ENCODE measurements at places on chromosomes 11 and 22. TPM values are rescaled to one million over a fixed set of nuclear protein-coding genes. Genes with fewer than 3 reads are reported as not detected.
A peak's percentile ranks its signal among the peaks of the same experiment; 100 is the strongest.

DNA sequence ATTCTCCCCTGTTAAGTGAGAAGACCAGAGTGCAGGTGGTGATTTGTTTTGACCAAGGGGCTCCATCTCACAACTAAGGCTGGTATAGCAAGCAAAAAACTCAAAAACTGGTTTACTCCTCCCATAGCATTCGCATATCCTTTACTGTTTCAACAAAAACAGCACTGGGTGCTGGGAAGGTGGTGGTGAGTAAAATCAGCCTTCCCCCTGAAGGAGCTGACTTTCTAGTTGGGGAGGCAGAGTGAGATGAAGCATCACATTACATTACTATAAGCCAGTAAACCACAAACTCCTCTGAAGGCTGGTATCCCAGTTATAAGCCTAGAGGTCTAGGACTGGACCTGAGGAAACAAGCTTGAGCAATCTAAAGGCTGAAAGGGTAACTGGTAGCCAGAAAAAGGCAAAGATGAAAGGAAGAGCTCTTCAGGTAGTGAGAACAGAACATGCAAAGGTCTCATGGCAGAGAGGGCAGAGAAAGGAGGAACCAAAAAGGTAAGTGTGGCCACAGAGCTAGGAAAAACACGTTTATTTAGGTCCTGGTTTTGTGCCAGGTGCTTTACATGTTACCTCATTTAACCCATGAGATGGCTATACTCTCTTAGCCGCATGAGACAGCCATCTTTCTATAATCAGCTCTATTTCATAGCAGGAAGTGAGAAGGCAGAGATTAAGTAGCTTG, 22.3 kb downstream of the TMEM123 start:
- no peak overlapping the region for H3K27ac ChIP-seq
- H3K4me1 ChIP-seq = peaks cover 2% of the 10 kb centered on the region
- DNase-seq = no peak
- H3K27me3 ChIP-seq = peaks cover 1% of the 10 kb centered on the region
- peaks cover 45% of the 10 kb centered on the region for H3K36me3 ChIP-seq

DNA sequence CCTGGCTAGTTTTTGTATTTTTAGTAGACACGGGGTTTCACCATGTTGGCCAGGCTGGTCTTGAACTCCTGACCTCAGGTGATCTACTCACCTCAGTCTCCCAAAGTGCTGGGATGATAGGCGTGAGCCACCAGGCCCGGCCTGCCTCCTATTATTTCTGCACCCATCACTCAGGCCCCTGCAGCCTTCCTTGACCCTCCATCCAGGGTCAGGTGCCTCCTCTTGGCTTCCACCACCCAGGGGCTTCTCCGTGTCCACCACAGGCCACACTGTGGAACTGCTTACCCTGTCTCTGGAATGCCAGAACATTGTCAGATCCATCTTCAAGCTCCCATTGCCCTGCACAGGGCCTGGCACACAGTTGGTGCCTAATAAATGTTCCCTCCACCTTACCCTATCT, 75.4 kb upstream of the RTL6 start:
- H3K27ac ChIP-seq = no peak overlapping the region
- no peaks in the 10 kb centered on the region for H3K27me3 ChIP-seq
- H3K4me1 ChIP-seq = peaks cover 24% of the 10 kb centered on the region
- H3K36me3 ChIP-seq = peaks cover 13% of the 10 kb centered on the region

DNA sequence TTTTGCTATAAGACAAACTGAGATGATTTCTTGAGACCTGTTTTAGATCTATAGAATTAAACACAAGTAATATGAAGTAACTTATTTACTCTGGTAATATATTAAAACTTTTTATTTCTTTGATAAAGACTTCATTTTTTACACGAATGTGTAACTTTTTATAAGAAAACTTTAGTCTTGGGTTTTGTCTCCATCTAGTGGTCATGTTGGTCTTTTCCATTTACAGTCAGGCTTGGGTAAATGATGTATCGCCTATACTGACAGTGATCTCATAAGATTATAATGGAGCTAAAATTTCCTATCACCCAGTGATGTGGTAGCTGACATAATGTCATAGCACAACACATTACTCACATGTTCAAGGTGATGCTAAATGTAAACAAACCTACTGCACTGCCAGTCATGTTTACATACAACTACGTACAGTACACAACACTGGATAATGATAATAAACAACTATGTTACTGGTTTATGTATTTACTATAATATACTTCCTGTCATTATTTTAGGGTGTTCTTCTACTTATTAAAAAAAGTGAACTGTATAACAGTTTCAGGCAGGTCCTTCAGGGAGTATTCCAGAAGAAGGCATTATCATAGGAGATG, 7.5 kb upstream of the C11orf97 start:
- H3K4me3 ChIP-seq = no peak overlapping the region
- no peaks in the 10 kb centered on the region for H3K36me3 ChIP-seq
- no peak overlapping the region for H3K27ac ChIP-seq
- peak; percentile 8 for DNase-seq

BRMS1 gene
- total RNA-seq = 38.4 TPM

- no peak overlapping the region for H3K27ac ChIP-seq
- no peak overlapping the region for H3K4me3 ChIP-seq
- H3K4me1 ChIP-seq = peaks cover 4% of the 10 kb centered on the region
- H3K36me3 ChIP-seq = no peaks in the 10 kb centered on the region
These were observed 54.4 kb downstream of the ENTHD1 start for GRCh38 chr22:39839204-39839603.

DNA sequence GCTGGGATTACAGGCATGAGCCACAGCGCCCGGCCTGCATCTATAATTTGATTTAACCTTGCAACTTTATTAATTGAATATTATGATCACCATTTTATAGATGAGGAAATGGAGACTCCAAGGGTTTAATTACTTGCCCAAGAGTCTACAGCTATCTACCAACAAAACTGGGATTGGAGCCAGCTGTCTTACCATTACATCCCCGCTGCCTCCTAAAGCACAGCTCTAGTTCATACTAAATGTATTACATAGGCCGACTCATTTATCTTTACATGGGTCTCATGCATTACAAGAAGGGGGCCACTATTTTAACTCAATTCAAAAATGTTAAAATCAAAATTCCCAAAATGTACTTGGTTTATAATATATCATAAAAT, 14.1 kb upstream of the TMA7B start:
- H3K4me1 ChIP-seq = peaks cover 57% of the 10 kb centered on the region
- H3K4me3 ChIP-seq = no peak overlapping the region
- no peaks in the 10 kb centered on the region for H3K36me3 ChIP-seq
- no peak for DNase-seq
- peak overlapping the region; percentile 12 for H3K27ac ChIP-seq
- no peaks in the 10 kb centered on the region for H3K27me3 ChIP-seq

DERL3 gene
- total RNA-seq = 1.3 TPM

DNA sequence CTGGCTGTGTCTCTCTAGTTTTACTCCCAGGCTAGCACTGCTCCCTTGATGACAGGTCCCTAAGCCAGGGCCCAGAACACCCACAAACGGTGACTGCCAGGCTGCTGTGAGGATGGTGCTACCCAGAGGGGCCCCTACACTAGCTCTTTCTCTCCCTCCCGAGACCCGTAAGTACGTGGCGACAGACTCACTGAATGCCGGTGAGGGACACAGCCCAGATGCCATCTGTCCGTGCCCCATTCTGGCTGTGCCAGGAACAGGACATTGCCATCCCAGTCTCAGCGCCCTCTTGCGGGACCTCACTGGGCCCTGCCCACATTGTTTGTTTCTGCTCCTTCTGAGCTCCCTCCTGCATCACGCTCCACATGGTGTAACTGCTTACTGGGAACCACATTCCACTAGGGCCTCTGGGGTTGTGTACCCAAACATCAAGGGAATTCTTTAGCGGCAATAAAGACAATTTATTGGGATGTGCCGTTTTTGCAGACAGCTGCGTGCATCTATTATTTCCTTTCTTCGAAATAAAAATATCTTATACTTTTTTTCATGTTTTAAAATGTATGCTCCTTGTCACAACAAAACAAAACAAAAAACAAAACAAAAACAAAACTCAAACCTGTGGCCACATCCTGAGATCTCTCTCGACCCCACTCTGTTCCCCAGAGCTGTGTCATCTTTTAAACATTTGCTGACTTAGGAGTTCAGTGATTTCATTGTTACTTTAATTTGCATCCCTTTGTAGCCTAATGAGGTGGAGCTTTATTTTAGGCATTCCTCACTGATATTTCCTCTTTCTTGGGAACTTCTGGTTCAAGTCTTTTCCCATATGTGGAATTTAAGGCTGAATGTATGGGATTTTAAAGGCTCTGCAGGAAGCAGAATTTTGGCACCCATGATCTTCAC, 4.4 kb upstream of the TPCN2 start:
- peak; percentile 63 for DNase-seq
- no peaks in the 10 kb centered on the region for H3K36me3 ChIP-seq
- H3K4me3 ChIP-seq = no peak overlapping the region
- peaks cover 2% of the 10 kb centered on the region for H3K27me3 ChIP-seq
- H3K4me1 ChIP-seq = peaks cover 5% of the 10 kb centered on the region
- H3K27ac ChIP-seq = peak overlapping the region; percentile 49

SESN3 gene
- 94.5 TPM for total RNA-seq

GRCh38 chr11:124633355-124633754, 10.7 kb downstream of the TBRG1 start:
- no peaks in the 10 kb centered on the region for H3K4me1 ChIP-seq
- H3K27me3 ChIP-seq = no peaks in the 10 kb centered on the region
- H3K27ac ChIP-seq = no peak overlapping the region
- no peak for DNase-seq
- peak overlapping the region; percentile 18 for H3K4me3 ChIP-seq
- H3K36me3 ChIP-seq = peaks cover 64% of the 10 kb centered on the region

All from endothelial cell (in vitro differentiated cells).